Left renal pelvis (tissue), 4 donors: ENCODE measurements at places on chromosomes 1 and 21.
A peak's percentile ranks its signal among the peaks of the same experiment; 100 is the strongest.

DNA sequence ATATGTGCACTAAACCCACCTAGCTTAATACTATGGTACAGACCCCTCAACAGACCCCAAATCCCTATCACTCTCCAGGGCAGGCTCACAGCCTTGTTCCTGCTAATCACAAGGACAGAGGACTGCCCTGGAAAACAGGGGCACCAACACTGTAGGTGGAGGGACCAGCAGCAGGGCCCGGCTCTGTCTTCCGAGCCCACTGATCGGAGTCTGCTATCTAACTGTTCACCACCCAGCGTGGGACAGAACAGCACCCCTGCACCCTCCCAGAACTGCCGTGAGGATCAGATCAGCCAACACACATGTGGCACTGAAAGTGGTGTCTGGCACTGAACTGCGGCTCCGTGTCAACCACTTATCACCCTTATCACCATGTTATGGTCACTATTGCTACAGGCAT, 6.2 kb downstream of the WDR4 start:
- DNase-seq, result no peak

DNA sequence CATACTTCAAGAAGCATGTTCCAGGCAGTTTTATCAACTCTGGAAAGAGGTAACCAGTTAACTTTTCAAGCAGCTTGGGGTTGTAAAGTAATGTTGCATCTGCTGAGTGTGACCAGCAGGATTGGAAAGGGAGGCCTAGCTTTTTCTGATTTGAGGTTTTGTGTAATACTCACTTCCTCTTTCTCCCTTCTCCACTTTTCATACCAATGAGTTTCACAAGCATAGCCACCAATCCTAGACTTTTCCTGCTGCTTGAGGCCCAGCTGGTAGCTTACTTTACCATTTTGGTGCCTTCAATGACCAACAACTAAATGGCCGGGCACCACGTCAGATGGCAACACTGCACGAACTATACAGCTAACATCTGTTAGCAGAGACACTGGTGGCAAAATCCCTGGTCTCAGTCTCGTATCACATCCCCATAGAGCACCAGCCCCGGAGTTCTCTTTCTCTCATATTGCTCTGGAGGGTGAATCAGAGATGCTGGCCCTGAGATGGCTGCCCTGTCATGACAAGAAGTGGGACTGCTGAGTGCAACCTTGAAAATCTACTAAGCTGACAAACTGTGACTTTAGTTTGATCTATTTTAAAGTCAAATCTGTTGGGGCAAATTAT, 14.8 kb upstream of the GPR88 start:
- DNase-seq, result no peak

GRCh38 chr1:205453466-205453865, 2.4 kb downstream of the BLACAT1 start:
- DNase-seq, result no peak

DNA sequence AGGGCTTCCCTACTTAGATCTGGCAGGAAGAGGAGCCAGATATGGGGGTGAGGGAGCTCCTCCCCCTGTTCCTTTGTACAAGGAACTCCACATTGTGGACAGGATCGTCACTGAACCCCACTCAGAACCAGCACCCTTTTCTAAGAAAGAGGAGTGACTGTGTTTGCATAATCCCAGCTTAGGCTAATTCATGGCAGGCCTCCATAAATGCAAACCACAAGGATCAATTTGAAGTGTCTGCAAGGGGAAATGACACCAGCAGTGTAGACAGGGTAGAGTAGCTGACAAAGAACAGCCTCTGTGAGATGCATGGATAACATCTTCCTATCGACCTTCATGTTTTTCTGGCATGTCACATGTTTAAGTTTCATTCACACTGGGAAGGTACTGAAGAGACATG, 11.7 kb downstream of the MX1 start:
- no peak for DNase-seq

DNA sequence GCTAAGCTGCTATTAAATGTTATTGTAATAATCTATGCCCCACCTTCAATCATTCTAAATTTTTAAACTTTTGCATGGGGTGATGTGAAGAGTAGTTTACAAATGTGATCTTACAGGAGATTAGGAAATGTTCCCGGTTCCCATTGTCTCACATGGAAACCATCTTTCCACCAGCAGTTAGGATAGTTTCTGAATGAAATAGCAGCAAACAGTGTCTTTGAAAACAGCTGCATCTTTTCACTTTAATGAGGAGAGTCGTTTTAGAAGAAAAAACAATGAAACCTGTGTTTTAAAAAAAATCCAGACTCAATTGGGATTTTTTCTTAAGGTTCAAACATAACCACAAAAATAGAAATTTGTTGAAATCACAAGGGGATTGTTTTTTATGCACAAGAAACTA, 134.2 kb downstream of the TLR5 start:
- DNase-seq, result no peak

- DNase-seq, result no peak
Measured at GRCh38 chr1:90591970-90592356, 125.1 kb downstream of the BARHL2 start.

DNA sequence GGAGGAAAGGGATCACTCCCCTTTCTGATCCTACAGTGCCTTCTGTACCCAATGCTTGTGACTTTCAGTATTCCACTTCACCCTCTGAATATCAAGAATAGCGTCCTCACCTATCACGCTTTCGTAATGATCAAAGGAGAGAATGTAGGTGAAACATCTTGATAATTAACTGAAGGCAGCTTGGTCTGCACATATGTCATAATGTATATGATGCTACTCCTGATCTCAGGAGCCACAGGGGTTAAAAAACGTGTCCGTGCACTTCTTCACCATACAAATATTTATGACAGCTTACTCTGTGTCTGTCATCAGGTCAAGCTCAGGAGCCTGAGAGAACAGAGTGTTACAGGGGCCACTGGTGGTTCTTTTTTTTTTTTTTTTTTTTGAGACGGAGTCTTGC, 1.2 kb upstream of the PIK3C2B start:
- DNase-seq, result no peak

GRCh38 chr1:69858534-69858933, 290.8 kb downstream of the LRRC7 start:
- DNase-seq, result no peak

- DNase-seq, result no peak
Measured at GRCh38 chr1:90706437-90707362, 10.4 kb downstream of the BARHL2 start.

DNA sequence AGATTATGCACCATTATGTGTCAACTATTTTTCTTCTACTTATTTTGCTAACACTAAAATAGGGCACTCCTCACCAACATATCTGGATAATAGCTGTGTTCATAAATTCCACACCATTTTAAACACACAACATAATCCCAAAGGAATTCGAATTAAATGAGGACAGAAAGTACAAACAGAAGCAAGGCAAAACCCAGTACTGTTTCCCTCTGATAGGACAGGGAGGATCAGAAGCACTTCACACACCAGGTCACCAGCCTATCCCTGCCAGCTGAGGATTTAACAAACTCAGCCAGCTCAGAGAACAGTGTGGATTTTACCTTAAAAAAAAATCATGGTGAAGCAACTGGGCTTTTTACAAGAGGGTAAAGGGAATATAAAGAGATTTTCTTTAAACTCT, 20.0 kb downstream of the CRYZ start:
- no peak for DNase-seq

GRCh38 chr1:167499664-167500101, 18.6 kb downstream of the CD247 start:
- no peak for DNase-seq

GRCh38 chr1:200154069-200154767, 126.7 kb downstream of the NR5A2 start:
- no peak for DNase-seq

GRCh38 chr1:11286735-11287410, 13.9 kb downstream of the UBIAD1 start:
- DNase-seq, result no peak

GRCh38 chr1:157240495-157241184, 102.4 kb upstream of the ETV3 start:
- peak; percentile 30 for DNase-seq

DNA sequence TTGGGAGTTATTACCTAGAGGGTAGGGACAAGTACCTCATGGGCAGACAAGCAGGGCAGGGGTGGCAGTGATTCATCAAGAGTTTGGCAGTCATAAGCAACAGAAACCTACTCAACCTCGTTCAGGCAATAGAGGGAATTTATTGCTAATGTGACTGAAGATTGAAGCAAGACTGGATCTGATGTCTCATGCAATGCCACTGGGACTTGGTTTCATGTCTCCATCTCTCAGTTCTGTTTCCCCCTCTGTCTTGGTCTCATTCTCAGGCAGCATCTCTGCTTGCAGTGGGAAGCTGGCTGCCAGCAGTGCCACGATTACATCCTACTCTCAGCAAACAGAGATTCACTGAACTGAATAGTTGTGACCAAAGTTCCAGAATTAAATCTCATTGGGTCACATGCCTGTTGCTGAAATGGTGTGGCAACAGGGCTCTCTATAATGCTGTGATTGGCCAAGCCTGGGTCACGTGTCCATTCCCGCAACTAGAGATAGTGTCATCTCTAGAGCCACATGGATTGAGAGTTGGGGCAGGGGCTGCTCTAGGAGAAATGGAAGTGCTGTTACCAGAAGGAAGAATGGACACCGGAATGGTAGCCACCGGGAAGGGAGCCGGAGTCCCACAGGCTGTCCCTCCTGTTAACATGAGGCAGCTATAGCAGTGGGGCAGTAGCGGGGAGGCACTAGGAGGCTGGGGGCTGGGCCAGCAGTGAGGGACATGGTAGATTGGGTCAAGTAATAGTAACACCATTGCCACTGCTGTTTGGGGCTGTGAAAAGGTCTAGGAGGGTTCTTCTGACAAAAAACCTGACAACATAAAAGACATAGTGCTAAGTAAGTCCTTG, 3.9 kb upstream of the CDC42 start:
- DNase-seq, result no peak

DNA sequence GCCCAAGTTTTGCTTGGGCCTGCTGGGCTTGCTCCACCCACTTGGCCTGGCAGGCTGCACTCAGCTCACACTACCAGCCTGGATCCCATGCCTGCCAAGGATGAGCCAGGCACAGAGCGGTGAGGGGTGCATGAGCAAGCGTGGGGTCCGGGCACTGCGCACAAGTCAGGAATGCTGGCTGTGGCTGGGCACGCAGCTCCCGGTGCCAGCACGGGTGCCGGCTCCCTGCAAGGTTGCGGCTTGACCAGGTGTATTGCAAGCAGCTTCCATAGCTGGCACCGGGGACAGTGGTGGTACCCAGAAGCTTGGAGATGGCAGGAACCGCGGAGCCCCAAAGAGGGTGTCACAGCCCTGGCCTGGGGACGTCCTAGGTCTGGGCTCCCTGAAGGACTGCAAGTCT, 224.4 kb upstream of the NRIP1 start:
- no peak for DNase-seq

- no peak for DNase-seq
Measured at GRCh38 chr1:29991815-29992214, 731.6 kb downstream of the MATN1 start.

GRCh38 chr1:215568299-215568692, 1.2 kb downstream of the KCTD3 start:
- no peak for DNase-seq

DNA sequence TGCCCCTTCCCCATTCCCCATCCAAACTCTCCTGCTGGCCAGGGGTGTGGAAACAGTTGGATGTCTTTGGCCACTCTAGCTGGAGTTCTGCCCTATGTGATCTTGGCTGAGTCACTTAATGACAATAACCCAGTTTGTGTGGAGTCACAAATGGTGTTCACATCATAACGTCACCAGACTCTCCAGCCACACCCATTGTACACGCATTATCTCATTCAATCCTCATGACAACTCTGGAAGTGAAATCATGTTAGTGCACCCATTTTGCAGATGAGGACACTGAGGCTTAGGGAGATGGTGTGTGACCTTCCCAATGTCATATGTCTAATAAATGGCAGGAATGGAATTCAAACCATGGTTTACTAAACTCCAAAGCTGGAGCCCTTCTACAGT, 1.2 kb upstream of the CDA start:
- no peak for DNase-seq

- DNase-seq, result no peak
Measured at GRCh38 chr21:43667191-43667904, 8.0 kb downstream of the RRP1B start.

DNA sequence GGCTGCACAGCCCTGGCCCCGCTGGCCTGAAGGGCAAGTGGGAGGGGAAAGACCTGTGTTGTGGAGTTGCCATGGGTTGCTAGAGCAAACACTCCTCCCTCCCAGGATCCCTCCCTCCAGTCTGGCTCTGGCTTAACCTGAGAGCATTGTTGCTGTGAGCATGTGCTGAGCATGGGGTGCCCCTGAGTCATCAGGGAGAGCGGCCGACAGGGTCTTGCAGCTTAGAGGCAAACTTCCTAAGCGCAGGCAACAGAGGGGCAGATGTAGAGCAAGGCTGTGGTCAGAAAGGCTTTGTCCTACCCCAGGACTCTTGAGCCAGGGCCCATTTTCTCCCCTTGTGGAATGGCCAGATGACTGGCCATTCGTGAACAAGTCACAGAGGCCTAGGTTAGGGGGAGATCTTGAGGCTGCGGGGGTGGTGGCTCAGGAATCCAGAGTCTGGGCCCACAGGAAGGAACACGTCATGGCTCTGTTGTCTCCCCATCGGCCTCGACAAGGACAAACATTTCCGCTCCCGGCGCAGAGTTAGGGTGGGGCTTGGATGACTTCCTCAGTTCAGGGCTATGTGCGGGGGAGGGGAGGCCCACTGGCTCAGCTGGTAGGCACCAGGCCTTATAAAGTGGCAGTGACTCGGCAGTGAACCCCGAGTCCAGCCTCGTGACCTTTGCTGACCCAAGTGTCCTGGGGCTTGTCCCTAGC, 362 bp upstream of the DYNLT4 start:
- DNase-seq, result peak; percentile 85

DNA sequence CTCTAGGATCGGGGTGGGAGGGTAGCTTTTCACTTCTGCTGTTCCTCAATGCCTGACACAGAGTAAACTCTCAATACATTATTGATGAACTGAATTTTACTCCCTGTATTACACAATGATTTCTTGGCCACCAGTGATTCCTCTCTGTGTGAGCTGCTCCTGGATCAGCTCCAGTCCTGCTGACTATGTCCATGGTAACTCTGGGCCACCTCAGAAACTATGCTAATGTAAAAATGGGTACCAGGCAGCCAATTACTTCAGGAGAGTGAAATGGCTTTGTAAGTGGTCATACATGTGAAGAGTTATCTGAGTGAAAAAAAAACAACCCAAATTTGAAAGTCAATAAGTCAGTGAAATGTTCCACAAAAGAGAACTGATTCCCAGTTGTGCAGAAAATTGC, 311.0 kb downstream of the KCNH1 start:
- DNase-seq, result no peak

DNA sequence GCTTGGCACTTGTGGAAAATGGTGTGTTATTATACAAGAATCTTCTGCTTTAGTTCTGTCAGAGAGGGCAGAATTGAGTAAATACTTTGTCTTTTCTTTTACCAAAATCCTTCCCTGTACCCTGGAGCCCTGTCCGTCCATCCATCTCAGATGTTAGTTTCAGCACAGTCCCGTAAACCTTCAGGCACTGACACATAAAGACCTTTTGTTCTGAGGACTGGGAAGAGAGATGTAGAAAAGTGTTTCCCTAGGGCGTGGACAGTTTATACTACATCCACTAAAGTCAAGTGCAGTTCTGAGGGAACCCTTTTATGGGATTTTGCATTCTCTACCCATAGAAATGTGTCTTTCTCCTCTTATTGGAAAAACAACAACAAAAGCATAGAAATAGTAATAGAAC, 162.4 kb downstream of the PDE4B start:
- no peak for DNase-seq
